Stimulated activated CD4-positive, alpha-beta T cell treated with anti-CD3 and anti-CD28 coated beads, TNF-alpha, amount 100 ng/mL, for 1 hour (primary cell): ENCODE measurements at places on chromosomes 16 and 17.

- DNase-seq: no peak
Measured at GRCh38 chr16:71854369-71854948, 8.7 kb downstream of the ATXN1L start.

GRCh38 chr17:72714357-72714966, 378.0 kb downstream of the SLC39A11 start:
- no peak for DNase-seq

- DNase-seq: no peak
Measured at GRCh38 chr17:79947351-79948031, 88.2 kb downstream of the TBC1D16 start.

DNA sequence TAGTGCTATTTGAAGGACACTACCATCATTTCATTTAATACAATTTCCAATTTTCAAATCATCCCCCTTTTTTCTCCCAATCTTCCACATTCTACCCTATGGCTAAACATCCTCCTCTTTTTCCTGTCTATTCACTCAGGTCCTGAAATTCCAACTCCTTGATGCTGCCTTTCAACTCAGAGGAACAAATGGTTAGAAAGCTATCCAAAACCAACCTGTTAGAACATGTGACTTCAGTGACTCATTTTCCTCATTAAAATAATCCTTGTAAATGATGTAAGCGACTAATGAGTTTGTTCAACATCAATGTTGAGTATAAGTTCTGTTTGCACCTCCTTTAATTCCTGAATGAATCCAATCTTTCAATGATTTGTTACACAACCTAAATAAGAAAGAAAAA, 5.5 kb downstream of the PSMD12 start:
- DNase-seq: no peak

- no peak for DNase-seq
Measured at GRCh38 chr16:61289141-61289540, 747.1 kb downstream of the CDH8 start.

- no peak for DNase-seq
Measured at GRCh38 chr17:78568494-78569115, 8.6 kb downstream of the DNAH17 start.

DNA sequence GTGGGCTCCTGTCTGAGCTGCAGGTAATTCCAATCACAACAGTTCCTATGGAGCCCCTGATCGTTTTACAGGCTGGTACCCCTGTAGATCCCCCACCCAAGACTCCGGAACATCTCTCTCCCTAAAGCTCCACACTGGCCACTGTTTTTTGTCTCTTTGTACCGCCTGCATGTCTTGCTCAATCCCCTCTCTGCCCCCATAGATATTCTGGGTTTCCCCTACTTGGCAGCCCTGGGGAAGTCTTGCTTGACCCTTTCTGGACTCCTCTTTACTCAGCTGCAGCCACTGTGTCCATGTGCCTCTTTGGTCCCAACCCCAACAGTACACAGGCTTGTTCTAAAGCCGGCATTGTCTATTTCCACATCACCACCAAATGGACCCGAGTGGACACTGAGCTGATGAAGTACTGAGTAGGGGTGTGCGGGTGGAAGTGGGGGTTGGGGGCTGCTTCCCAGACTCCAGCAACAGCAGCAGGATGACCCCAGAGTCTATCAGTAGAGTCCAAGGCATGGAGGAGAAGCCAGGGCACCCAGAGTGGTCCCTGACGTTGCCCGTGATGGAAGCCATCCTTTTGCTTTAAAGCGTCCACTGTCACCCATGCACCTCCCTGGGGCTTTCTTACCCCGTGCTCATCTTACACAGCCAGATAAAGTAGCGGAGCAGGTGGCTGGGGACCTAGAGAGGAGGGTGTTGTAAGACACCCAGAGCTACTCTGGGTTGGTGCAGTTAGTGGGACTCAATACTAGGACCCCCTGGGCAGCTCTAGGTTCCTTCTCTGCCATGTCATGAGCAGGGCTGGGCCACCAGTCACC, 6.4 kb downstream of the CD300LB start:
- no peak for DNase-seq

DNA sequence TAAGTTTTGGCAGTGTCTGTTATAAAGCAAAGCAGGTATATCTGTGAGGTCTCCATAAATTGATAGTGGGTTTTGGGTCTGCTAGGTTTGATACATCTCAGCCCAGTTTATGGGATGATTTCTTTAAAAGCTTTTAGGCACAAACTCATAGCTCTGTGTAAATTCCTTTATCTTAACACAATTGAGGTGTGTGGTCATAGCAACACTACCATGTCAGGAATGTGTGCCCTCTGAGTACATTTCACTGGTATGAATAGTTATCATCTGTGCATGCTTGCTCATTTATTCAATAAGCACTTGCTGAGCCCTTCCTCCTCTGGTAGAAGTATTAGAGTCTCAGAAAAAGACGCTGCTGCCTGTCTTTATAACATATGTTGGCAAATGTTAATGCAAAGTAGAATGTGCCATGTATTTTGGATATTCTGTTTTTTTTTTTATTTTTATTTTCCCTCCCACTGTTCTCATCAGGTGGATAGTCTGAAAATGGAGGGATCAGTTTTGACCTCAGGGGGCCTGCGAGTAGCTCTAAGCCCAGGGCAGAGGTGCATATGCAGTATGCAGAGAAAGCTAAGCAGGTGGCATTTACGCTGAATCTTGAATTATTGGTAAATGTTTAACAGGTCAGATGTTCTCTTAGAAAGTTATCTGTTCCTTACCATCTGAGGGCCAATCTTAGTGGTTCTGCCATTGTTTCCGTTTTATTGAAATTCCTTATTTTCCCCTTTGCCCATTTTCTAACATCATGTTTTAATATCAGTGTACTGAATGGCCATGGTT, 90.7 kb downstream of the WNT3 start:
- no peak for DNase-seq

DNA sequence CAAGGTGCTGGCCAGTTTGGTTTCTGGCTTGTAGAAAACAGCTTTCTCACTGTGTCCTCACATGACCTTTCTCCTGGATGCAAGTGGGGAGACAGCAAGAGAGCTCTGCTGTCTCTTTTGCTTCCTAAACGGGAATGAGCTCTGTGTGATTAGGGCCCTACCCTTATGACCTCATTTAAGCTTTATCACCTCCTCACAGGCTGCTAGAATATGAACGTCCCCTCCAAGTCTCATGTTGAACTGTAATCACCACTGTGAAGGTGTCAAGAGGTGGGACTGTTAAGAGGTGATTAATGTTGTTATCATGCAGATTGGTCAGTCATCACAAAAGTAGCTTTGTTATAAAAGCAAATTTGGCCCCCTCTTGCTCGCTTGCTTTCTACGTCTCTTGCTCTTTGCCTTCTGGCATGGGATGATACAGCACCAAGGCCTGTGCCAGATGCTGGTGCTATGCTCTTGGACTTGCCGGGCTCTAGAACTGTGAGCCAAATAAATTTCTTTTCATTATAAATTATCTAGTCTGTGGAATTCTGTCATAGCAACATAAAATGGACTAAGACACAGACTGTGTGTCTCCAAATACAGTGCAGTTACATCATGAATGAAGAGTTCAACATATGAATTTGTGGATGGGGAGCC, 14.8 kb upstream of the POLR3E start:
- no peak for DNase-seq

DNA sequence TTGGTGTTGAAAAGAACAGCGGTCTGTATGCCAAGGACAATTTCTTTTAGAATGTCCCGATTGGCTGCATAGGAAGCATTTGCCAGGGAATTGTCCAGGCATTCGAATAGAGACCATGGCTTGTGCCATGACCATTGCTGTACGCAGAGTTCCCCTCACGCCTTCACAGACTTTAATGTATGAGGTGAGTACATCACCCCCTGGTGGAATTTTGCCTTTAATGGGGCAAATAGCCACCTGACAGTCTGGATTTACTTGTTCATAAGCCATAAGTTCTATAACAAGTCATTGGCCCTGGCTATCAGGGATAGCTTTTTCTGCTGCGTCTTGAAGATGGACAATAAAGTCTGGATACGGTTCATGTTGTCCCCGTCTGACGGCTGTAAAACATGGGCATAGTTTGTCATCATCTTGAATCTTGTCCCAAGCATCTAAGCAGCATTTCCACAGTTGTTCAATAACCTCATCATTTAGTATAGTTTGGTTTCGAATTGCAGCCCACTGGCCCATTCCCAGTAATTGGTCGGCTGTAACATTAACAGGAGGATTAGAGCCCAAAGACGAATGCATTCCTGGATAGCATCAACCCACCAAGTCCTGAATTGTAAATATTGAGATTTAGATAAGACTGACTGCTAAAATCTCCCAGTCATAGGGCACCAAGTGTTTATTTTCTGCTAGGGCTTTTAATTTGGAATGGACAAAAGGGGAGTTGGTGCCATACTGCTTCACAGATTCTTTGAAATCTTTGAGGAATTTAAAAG, 67.7 kb upstream of the ARL4D start:
- no peak for DNase-seq

- DNase-seq: no peak
Measured at GRCh38 chr16:17437127-17437720, 33.5 kb downstream of the XYLT1 start.

DNA sequence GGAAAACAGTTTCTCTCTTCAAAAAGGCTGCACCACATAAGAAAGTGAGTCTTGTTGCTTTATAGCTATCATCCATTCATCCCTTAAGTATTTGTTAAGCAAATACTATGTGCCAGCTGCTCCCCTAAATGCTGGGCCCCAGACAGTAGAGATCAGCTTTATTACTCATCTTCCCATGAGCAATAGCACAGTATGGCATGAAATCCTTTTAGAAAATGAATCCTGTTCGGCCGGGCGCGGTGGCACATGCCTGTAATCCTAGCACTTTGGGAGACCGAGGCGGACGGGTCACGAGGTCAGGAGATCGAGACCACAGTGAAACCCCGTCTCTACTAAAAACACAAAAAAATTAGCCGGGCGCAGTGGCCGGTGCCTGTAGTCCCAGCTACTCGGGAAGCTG, 99.5 kb downstream of the MYO1D start:
- no peak for DNase-seq

DNA sequence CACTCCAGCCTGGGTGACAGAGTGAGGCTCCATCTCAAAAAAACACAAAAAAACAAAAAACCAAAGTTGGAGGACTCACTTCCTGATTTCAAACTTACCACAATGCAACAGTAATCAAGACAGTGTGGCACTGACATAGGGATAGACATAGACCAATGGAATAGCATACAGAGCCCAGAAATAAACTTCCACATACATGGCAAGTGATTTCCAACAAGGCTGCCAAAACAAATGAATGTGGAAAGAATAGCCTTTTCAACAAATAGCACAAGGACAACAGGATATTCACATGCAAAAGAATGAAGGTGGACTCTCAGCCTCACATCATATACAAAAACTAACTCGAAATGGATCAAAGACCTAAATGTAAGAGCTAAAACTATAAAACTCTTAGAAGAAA, 36.8 kb upstream of the RASD1 start:
- DNase-seq: no peak

DNA sequence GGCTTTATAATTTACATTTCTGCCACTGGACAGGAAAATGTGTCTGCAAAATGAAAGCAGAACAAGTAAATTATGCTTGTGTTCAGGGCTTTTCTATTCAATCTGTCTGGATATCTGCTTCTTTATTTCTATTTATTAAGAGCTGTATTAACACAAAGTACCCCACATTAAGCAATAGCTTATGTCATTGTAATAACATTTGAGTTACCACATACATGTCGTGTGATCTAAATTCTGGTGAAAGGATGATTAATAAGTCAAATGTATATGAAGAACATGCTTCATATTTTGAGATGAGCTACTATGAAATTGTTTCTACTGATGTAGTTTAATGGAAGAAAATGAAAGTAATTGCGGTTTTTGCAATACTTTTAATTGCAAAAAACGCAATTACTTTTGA, 238.2 kb downstream of the KCNJ2 start:
- DNase-seq: no peak

DNA sequence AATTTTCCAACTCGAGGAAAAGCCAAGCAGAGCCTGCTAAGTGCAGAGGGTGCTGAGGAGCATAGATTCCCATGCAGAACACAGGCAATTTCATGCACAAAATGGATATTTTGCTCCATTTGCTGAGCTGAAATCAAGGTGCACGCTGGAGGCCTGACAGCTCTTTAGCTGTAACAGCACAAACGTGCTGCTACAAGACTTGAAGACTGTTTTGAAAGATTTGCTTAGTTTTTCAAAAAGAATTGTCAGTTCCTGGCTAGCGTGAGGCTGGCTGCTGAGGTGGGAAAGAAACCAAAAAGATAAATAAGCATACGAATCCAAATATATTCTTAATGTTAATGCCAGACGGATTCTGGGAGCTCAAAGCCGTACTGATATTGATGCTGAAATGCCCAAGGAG, 309.0 kb upstream of the MAF start:
- no peak for DNase-seq

DNA sequence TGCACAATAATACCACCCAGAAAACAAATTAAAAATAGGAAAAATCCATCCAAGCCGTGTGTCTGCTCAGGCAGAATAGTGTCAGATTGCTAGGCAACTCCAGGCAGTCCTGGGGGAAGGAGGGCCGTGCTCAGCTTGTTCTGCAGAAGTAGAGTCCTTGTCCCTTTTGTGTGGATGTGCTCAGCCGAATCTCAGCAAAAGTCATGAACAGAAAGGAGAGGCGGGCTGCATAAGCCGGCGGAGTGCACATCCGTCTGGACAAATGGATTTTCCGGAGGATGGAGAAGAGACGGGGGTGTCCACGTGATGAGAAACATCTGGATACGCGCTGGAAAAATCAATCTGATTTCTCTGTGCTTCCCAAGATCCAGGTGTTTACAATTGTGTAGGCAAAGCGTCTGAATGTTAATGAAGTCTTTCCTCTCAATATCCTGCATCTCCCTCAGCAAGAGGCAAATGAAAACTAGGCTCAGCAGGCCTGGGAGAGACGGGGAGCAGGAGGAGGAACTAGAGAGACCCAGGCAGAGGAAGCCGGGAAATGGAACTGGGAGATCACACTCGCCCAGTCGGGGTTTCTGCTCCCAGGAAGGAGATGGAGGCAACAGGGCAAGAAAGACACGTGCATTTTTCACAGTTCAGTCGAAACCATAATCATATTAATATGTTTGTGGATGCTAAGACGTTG, 7.7 kb upstream of the RBFOX3 start:
- no peak for DNase-seq

DNA sequence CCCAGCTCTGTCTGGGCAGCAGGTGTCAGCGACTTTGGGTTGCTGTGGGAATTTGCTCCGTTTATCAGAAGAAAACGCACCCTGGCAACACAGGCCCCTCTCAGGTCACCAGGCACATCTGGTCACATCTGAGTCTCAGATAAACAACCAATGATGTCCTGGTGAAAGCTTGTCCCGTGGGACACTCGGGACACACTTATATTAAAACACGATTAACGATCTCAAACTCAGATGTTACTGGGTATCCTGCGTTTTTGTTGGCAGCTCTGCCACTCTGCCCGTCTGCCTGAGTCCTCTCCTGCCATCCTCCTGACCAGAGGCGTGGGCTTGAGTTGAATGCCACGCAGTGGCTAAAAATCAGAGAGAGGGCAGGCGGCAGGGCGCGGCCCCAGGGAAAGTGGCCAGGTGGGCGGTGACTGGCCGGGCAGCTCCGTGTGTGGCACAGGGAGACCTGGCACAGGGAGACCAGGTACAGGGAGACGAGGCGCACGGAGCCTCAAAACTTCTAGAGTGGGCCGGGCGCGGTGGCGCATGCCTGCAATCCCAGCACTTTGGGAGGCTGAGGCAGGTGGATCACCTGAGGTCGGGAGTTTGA, 2.1 kb downstream of the SECTM1 start:
- DNase-seq: no peak

- no peak for DNase-seq
Measured at GRCh38 chr17:80287806-80288567, 27.3 kb downstream of the RNF213 start.
